ENCODE measurements at places on chromosomes 6 and 20. TPM values are rescaled to one million over a fixed set of nuclear protein-coding genes. Genes with fewer than 3 reads are reported as not detected.

The LRRC73 gene
- 0.55 TPM for total RNA-seq

GRCh38 chr20:58911970-58912369 is 59.5 kb downstream of the GNAS start:
- peaks cover 44% of the 10 kb centered on the region for H3K36me3 ChIP-seq
- peaks cover 16% of the 10 kb centered on the region for H3K4me1 ChIP-seq
- no peak overlapping the region for H3K4me3 ChIP-seq
- H3K27me3 ChIP-seq = no peaks in the 10 kb centered on the region

DNA sequence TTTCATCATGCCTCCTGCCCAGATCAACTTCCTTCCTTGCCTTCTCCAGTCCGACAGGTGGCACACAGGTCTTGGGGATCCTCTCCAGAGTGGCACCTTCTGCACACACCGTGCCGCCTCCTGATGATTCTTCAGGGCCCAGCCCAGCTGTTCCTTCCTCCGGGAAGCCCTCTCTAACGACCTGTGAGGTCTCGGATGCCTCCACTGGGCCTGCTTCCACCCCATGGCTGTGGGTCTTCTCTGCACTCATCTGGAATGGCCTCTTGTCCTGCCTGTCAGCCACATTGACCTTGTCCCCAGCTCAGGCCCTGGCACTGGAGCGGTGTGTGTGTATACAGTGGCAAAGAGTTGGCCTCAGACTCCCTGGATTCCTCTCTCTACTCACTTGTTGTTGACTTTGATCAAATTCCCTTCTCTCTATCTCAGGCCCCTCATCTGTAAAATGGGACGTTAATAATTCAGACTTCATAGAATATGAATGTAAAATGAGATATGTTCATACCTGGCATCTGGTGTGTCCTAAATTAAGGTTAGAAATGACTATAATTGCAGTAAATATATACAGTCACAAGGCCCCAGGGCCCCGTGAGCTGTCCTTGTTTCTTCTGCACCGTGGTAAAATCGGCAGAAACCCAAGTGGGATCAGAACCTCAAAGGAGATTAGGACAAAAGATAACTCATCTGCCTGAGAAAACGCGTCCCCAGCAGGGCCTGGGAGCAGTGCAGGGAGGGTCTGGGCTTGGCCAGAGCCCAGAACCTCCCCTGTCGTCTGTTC is 1.5 kb downstream of the FAM210B start:
- H3K27ac ChIP-seq = no peak overlapping the region
- H3K4me1 ChIP-seq = peaks cover 17% of the 10 kb centered on the region
- peaks cover 20% of the 10 kb centered on the region for H3K27me3 ChIP-seq

GRCh38 chr6:85449388-85449817 is 480 bp upstream of the NT5E start:
- H3K4me1 ChIP-seq = peaks cover 45% of the 10 kb centered on the region
- peak overlapping the region; percentile 94 for H3K4me3 ChIP-seq
- peak; percentile 34 for DNase-seq
- peak overlapping the region; percentile 74 for H3K27ac ChIP-seq

GRCh38 chr20:37075932-37076685 is 19.7 kb downstream of the RBL1 start:
- no peaks in the 10 kb centered on the region for H3K27me3 ChIP-seq
- H3K36me3 ChIP-seq = no peaks in the 10 kb centered on the region
- H3K27ac ChIP-seq = no peak overlapping the region
- no peak overlapping the region for H3K4me3 ChIP-seq
- no peak for DNase-seq

GRCh38 chr6:136012943-136013342 is 161.4 kb downstream of the PDE7B start:
- peaks cover 12% of the 10 kb centered on the region for H3K4me1 ChIP-seq
- H3K27ac ChIP-seq = 0 out of 2 replicates have a peak overlapping the region, but pooled peaks have one; percentile 6
- DNase-seq = no peak

DNA sequence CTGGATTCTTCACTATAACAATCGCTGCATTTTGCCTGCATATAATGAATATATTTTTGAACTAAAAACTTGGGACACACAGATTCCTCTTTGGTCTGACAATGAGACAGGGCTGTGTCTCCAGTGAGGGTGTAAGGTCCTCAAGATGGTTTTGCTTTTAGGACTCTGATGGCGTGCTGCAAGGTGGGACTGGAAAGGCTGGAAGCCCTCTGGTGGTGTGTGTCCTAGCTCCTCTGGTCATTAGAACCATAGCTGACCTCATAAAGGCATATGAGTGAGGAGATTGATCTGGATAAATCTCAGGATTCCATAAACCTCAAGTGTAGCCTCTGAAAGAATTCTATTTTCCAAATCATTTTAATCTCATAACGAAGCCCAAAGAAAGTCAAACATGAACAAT is 108.4 kb upstream of the ASF1A start:
- no peaks in the 10 kb centered on the region for H3K36me3 ChIP-seq
- no peak for DNase-seq
- H3K27ac ChIP-seq = no peak overlapping the region

DNA sequence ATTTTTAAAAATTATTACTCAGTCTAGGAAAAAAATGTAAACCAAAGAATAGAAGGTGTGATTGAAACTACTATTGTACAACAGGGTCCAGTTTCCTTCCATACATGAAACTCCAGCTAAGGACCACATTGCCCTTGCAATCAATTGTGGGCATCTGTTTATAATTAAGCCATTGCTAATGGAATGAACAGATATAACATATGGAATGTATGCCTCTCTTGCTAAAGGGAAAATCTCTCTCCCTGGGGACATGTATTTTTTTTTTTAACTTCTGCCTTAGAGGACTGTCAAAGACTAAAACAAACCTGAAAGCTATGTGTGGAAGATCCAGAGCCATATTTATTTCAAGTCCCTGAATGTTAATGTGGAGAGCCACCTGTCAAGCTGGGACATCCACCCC is 336.8 kb upstream of the MANEA start:
- no peak overlapping the region for H3K4me3 ChIP-seq
- no peak for DNase-seq
- peaks cover 17% of the 10 kb centered on the region for H3K4me1 ChIP-seq
- H3K27ac ChIP-seq = no peak overlapping the region

DNA sequence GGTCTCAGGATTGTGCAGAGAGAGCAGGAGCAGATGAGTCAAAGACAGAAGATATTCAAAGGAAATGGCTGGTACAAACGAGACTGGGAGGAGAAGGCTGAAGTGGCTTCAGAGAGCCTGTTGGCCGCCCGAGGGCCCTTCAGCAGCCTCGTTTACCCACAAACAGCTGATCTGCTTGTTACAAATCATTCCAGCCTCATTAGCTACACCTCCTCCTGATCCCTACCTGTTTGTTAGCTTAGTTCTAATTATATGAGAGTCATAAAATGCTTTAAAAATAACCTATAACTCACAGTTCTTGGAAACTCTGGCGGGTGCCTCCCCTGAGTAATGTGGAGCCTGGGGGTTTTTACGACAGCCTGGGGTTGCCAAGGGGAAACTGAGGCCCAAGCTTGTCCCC is 12.6 kb downstream of the GLP1R start:
- no peak for DNase-seq
- H3K4me1 ChIP-seq = no peaks in the 10 kb centered on the region
- H3K4me3 ChIP-seq = no peak overlapping the region
- peaks cover 99% of the 10 kb centered on the region for H3K27me3 ChIP-seq

GRCh38 chr6:112957536-112957916 is 610.4 kb downstream of the RFPL4B start:
- H3K27me3 ChIP-seq = no peaks in the 10 kb centered on the region
- no peak for DNase-seq
- H3K27ac ChIP-seq = no peak overlapping the region
- no peaks in the 10 kb centered on the region for H3K4me1 ChIP-seq

- no peak for DNase-seq
- no peaks in the 10 kb centered on the region for H3K36me3 ChIP-seq
- no peak overlapping the region for H3K27ac ChIP-seq
- H3K27me3 ChIP-seq = peaks cover 20% of the 10 kb centered on the region
Observed at GRCh38 chr20:64037498-64038213, 1.7 kb downstream of the C20orf204 start.

The ARHGAP40 gene
- 1.8 TPM for total RNA-seq
